Calu3 (cell line): ENCODE measurements at places on chromosomes 7 and 10. TPM values are rescaled to one million over a fixed set of nuclear protein-coding genes. Genes with fewer than 3 reads are reported as not detected.

- no peak for DNase-seq
Observed at GRCh38 chr7:154469652-154470051, 417.5 kb downstream of the DPP6 start.

- no peak for DNase-seq
Observed at GRCh38 chr10:120588311-120588710, 131.3 kb downstream of the PLPP4 start.

Gene HKDC1
- total RNA-seq = 112 and 113 TPM in 2 replicates

Gene MSS51
- total RNA-seq = 2.9 and 3.3 TPM in 2 replicates

GRCh38 chr10:103397191-103397825 lies 882 bp downstream of the PDCD11 start:
- DNase-seq = no peak

Gene DNAJC1
- total RNA-seq = 15.9 and 17.0 TPM in 2 replicates

Gene CPA5
- total RNA-seq = not detected in 2 replicates

DNA sequence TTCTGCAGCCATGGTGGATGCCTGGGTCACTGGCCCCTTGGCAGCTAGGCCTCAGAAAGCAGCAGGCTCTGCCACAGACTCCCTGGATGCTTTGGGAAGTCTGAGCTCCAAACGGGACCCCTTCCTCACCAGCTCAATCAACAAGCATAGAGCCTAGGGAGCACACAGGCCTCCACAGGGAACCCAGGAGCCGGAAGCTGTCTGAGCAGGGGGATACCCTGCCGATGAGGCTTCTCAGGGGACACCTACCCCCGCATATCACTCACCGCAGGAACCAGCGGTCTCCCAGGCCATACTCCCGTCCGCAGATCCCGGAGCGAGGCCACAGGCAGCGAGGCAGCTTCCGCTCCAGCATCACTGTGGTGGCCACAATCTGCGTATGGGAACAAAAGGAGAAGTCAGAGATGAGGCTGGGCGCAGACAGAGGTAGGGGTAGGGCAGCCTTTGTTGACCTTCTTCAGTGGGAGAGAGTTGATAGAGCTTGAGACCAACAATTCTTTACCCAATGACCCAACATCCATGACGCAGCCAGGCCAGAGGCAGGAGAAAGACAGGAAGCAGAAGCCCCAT lies 13.4 kb downstream of the TRPV6 start:
- no peak for DNase-seq

DNA sequence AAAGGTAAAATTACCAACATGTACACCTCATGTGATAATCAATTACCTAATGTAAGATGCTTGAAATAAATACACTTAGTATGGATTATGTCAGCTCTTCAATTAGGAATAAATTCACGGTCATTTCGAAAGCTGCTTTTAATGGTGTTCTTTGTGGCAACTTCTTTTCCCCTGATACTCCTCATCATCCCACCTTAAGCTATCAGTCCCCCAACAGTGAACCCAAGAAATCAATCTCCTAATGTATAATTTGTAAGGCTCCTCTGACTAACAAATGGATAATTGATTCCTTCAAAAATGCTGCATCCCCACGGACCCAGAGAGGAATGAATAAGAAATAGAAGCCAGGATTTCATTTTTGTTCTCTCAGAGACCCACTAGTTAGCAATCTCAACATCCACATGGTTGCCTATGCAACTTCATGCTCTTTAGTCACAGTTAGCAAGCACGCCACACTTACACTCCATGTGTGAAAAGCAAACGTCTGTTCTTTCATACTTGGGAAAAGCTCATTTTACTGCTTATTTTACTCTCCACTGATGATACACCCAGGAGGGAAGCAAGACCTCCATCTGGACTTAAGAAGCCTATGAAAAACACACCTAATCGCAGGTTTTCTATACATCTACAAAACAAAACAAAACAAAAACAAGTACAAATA lies 70.1 kb downstream of the VPS41 start:
- no peak for DNase-seq

- DNase-seq = no peak
Observed at GRCh38 chr7:28581351-28581750, 169.0 kb downstream of the CREB5 start.

Gene PLXNA4
- total RNA-seq = 0.24 TPM in 1 of 2 replicates, not detected in the other

DNA sequence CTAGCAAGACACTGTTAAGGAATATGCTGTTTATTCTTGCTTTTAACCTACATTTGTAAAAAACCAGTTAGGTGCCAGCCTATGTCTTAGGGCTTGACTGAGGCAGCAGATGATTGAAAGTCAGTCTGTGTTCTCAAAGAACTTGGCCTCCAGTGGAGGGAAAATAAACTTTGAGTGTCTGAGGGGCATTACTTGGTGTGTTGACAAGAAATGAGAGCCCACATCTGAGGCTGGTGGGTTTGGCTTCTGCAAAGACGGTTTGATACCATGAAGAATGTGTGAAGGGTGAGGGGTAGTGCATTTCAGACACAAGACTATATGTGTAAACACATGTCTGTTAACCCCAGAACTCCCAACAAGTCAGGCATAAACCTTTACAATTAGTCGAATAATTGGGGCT lies 28.5 kb downstream of the CCSER2 start:
- no peak for DNase-seq

- no peak for DNase-seq
Observed at GRCh38 chr7:129714514-129715063, 103.1 kb downstream of the NRF1 start.

DNA sequence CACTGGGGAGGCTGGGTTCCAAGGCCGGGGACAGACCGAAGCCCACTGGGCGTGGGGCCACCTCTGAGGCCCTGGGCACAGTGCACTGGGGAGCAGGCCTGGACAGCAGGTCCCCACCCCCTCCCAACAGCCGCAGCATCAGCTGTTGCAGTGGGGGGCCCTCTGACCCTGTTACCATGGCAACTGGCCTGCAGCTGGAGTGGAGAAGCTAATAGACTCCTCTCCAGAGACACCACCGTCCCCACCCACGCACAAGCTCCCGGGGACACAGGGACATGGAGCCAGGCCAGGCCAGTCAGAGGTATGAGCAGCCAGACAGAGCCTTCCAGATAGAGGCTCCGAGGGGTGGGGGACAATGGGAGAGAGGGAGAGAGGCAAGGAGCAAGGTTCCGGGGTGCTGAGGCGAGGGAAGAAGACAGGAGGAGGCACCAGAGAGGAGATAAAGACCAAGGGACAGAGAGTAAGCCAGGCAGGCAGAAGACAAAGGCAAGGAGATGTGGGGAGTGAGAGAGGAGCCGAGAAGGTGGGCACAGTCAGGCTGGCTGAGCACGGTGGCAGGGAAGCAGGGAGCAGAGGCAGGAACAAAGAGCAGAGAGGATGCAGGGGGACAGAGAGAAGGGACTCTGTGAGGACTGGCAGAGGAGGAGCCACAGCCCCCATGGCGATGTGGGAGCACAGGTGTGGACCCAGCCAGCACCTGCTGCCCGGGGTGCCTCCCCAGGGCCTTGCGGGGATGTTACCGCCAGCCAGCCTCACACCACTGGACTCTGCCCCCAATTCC lies 6.7 kb downstream of the KCNH2 start:
- DNase-seq = no peak

Gene ASZ1
- total RNA-seq = not detected in 2 replicates

DNA sequence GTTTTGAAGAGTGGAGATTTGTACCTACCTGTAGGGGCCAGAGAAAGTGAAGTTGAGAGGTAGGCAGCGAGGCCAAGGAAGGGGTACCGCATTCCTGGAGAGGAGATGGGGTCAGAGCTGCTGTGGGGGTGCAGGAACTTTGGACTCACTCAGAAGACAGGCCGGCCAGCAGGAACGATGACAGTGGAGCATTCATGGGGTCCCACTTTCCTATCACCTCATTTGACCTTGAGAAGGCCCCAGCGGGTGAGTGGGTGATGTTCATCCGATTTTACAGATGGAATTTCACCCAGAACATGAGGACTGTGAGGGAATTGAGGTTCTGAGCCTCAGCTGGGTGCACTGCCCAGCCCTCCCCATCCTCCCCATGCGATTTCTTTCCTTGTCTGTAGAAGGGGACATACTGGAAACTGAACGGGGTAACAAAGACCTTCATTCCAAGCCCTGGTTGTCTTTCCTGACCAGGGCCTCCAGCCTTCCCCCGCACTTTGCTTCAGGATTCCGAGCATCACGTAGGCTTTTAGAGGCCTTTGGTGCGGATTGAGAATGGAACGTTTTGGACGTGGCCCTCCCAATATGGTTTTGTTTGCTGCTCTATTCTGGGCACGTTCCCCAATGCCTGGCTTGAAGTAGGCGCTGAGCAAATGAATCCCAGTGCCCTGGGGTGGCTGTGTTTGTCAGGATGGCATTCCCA lies 87.3 kb downstream of the ADCY1 start:
- no peak for DNase-seq

Gene HIP1
- 8.3 and 10.7 TPM in 2 replicates for total RNA-seq

DNA sequence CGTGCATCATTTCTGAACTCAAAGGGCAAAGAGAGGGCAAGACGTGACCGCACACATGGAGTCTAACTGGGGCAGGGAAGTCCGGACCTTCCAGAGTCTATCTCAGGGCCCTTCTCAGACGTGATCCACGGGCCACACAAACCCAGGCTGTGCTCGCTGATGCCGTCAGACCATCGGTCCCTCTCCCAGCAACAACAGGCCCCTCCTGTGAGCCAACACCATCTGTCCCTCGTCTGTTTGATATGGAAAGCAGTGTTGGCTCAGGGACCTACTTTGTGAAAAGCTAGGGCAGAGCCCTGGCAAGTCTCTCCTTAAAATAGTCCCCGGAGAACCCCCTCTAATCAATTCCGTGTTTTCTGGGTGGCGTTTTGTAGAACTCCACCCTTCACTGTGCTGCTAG lies 208.8 kb downstream of the TCERG1L start:
- DNase-seq = no peak

DNA sequence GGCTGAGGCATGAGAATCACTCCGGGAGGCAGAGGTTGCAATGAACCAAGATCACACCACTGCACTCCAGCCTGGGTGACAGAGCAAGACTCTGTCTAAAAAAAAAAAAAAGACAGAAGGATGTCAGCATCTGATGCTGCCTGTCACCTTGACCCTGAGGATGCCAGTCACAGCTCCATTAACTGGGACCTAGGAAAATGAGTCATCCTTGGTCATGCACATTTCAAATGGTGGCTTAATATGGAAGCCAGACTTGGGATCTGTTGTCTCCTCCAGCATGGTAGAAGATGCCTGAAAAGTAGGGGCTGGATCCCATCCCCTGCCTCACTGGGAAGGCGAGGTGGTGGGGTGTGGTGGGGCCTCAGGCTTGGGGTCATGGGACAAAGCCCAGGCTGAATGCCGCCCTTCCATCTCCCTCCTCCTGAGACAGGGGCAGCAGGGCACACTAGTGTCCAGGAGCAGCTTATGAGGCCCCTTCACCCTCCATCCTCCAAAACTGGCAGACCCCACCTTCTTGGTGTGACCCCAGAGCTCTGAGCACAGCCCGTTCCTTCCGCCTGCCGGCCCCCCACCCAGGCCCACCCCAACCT lies 1.3 kb downstream of the NOS3 start:
- no peak for DNase-seq

DNA sequence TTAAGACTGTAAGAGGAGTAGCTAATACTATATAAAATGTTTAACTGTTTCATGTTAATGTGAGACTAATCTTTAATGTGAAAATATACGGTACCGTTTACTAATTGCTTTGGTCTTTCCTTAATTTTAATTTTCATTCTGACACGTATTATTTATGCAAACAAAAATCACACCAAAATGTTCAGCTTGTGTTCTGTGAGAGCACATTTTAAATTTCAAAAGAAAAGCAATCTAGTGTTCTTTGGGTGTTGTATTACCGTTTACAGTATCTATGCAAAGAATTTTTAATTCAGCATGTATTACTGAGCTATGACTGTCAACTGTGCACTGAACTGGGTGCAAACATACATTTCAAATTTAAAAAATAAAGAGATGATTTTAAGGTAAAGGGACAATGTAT lies 2.2 kb downstream of the WNT16 start:
- DNase-seq = no peak

DNA sequence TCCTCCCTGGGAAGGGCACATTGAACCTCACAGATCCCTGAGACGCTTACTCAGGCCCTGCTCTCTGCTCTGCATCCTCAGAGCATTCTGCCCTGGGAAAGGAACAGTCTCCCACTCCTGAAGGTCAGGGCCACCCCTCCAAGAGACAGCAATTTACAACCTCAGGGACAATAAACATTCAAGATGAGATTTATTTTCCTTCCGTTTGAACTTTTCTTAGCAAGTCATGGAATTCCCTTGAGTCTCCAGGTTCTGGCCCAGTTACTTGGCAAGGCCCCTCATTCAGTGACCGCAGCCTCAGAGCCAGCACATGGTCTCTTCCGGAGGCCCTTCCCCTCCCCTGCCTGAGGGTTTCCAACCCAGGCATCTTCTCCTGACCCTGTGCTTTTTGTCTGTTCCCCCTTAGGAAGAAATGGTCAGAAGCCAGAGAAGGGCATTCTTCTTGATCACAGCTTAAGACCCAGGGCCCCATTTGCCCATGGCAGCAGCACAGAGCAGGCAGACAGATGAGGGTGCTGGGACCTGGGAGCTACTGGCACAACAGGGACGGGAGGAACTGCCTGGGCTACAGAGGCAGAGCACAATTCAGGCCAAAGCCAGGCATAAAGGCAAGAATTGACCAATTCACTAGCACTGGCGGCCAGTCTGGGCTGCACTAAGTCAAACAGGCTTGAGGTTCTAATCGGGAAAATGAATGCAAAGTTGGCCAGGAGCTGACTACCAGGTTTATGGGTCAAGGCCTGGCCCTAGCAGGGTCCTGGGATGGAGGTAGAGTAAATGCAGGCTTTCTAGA lies 56.7 kb downstream of the VSTM4 start:
- DNase-seq = no peak

GRCh38 chr7:31664890-31665289 lies 22.1 kb upstream of the PPP1R17 start:
- no peak for DNase-seq

DNA sequence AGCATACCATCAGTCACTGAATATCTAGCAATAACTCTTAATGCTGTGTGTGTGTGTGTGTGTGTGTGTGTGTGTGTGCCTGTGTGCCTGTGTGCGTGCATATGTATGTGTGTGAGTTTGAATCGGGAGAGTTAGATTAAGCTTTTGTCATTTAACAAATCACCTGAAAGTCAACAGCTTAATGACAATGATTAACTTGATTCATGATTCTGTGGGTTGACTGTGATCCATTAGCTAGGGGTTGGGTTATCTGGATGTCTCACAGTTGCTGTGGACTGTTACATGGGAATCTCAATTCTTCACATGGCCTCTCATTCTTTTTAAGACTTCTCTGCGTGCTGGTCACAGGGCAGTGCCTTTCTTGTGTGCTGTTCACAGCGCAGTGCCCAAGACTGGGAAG lies 639.0 kb upstream of the SORCS1 start:
- no peak for DNase-seq

DNA sequence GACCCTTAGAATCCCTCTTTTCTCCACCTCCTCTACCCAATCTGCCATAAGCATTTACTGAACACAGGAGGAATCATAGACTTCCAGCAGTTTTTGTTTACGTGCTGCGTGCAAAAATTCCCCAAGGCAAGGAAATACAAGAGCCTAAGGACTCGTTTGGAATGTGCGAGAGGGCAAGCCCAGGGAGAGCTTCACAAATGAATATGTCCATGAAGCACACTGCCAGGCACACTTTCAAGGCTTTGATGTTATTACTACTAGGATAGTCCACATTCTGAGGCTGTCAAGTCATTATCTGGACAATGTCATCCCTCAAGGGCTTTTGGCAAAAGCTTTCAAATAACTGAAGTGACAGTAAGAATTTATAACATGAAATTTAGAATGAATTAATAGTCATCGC lies 214.7 kb upstream of the TBX20 start:
- DNase-seq = no peak

GRCh38 chr7:94492601-94493000 lies 17.0 kb upstream of the CASD1 start:
- DNase-seq = no peak
